ENCODE measurements at places on chromosomes 12 and 14.

DNA sequence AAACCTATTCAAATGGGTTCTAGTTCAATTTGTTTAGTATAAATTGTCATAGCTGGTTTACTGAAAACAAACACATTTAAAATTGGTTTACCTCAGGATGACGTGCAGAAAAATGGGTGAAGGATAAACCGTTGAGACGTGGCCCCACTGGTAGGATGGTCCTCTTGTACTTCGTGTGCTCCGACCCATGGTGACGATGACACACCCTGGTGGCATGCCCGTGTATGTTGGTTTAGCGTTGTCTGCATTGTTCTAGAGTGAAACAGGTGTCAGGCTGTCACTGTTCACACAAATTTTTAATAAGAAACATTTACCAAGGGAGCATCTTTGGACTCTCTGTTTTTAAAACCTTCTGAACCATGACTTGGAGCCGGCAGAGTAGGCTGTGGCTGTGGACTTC, 8.3 kb downstream of the CALM1 start:
- no peak overlapping the region for H3K27ac ChIP-seq
- peaks cover 21% of the 10 kb centered on the region for H3K4me1 ChIP-seq
- H3K4me3 ChIP-seq, result no peak overlapping the region
- no peaks in the 10 kb centered on the region for H3K27me3 ChIP-seq
- DNase-seq, result no peak

GRCh38 chr12:111927346-111927745, 85.3 kb downstream of the MAPKAPK5 start:
- H3K27me3 ChIP-seq, result no peaks in the 10 kb centered on the region
- DNase-seq, result no peak
- no peaks in the 10 kb centered on the region for H3K36me3 ChIP-seq
- H3K27ac ChIP-seq, result no peak overlapping the region

- H3K27me3 ChIP-seq, result no peaks in the 10 kb centered on the region
- no peak overlapping the region for H3K4me3 ChIP-seq
- no peak overlapping the region for H3K27ac ChIP-seq
- peaks cover 16% of the 10 kb centered on the region for H3K4me1 ChIP-seq
- peaks cover 7% of the 10 kb centered on the region for H3K36me3 ChIP-seq
Measured at GRCh38 chr14:74514471-74514941, 20.9 kb downstream of the ISCA2 start.

DNA sequence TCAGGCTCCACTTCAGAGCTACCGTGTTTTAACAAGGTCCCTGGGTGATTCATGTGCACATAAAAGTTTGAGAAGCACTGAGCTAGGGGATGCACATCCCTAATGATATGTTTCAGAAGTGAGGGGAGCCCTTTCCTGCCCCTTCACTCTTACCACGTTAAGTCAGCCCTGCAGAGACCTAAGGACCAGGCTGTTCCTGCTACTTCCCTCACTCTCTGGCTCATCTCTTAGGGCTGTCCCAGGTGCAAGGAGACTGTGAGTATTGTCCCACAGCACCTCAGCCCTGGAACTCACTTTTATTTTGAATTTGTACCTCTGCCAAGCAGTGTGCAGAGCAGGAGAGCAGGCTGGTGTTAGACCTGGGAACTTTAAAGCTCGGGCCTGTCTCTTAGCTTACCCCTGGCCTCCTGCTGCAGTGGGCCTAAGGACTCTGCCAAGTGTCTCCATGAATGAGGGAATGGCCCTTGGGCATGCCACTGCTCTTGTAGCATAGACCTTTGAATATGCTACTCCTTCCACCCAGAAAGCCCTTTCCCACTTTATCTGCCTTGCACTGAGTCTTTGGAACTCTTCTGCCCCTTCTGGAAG, 11.0 kb upstream of the SUSD6 start:
- H3K4me1 ChIP-seq, result no peaks in the 10 kb centered on the region
- H3K36me3 ChIP-seq, result no peaks in the 10 kb centered on the region
- H3K27ac ChIP-seq, result no peak overlapping the region
- no peak for DNase-seq
- H3K4me3 ChIP-seq, result no peak overlapping the region

DNA sequence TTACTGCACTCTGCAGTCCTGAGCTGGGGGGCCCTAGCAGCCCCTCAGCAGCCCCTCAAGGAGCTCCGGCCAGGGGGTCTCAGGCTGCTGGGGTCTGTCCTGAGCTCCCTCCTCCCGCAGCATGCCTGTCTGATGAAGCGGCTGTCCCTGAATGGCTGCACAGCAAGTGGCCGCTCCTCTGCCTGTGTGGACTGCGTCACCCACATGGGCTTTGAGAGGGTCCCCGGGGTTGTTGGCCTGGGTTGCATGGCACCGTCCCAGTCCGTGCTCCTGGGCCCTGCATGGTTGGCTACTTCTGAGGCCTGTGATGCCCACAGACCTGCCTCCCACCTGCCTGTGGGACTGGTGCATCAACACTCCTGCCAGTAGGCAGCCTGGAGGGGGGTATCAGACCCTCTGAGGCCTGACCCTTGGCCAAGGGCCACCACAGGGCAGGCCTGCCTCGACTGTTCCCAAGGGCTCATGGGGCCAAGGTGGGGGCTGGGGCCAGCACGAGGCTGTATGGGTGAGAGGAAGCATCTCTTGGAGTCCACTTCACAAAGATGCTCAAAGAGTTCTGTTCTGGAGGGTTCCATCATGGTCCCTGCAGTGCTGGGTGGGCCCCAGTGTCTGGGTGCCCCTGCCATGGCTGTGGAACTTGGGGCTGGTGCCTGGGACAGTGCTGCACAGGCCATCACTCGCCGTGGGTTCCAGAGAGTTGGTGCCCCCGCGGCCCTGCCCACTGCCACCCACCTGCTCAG, 12.2 kb downstream of the CEP170B start:
- H3K36me3 ChIP-seq, result peaks cover 42% of the 10 kb centered on the region
- no peak overlapping the region for H3K27ac ChIP-seq
- H3K4me3 ChIP-seq, result no peak overlapping the region
- no peak for DNase-seq
- no peaks in the 10 kb centered on the region for H3K27me3 ChIP-seq

DNA sequence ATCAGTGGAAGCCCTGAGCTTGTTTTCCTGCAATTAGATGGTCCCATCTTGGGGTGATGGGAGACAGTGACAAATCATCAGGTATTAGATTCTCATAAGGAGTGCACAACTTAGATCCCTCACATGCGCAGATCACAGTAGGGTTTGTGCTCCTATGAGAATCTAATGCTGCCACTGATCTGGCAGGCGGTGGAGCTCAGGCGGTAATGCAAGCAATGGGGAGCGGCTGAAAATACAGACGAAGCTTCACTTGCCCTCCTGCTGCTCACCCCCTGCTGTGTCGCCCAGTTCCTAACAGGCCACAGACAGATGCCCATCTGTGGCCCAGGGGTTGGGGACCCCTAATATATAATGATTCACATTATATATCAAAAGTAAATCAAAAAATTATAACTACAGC, 258.8 kb upstream of the USP15 start:
- no peak overlapping the region for H3K27ac ChIP-seq
- DNase-seq, result no peak
- H3K4me3 ChIP-seq, result no peak overlapping the region
- no peaks in the 10 kb centered on the region for H3K36me3 ChIP-seq
- no peaks in the 10 kb centered on the region for H3K4me1 ChIP-seq
- no peaks in the 10 kb centered on the region for H3K27me3 ChIP-seq

DNA sequence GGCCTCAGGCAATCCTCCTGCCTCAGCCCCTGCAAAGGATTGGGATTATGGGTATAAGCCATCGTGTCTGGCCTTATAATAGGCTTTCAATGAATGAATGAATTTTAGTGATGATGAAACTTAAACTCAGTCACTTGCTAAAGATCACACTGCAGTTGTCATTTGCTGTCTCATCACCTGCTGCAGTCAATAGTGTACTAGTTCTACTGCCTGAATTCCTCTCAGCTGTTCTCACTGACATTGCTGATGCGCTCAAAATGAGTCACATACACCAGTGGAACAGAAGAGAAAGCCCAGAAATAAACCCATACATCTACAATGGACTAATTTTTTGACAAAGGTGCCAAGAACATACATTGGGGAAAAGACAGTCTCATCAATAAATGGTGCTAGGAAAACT, 5.6 kb upstream of the SYNJ2BP start:
- DNase-seq, result no peak
- no peaks in the 10 kb centered on the region for H3K27me3 ChIP-seq
- H3K4me3 ChIP-seq, result no peak overlapping the region

DNA sequence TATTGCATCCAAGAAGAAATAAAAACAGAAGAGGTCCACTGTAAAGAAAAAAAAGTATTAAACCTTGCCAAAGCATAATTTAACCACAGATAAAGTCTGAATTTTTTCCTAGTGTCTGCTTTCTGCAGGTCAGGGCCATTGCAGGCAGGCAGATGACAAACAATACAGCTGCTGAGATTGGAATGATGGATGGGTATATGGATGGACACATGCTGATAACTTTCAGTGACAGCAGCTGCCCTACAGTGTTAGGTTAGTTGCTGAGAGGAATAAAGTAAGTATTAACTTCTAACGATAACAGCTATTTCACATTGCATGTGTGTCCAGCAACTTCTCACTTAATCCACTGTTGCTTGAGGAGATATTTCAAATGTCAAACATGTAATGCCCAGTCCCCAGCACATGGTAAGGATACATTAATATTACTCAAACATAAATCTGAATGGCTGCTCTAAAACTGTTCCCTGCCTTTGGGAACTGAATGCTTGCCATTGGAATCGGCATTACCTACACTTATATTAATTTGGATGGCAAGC, 515.3 kb downstream of the RMST start:
- no peaks in the 10 kb centered on the region for H3K27me3 ChIP-seq
- H3K27ac ChIP-seq, result no peak overlapping the region
- no peaks in the 10 kb centered on the region for H3K4me1 ChIP-seq
- H3K36me3 ChIP-seq, result no peaks in the 10 kb centered on the region
- H3K4me3 ChIP-seq, result no peak overlapping the region
- no peak for DNase-seq

- H3K4me3 ChIP-seq, result no peak overlapping the region
- H3K27ac ChIP-seq, result no peak overlapping the region
- no peaks in the 10 kb centered on the region for H3K27me3 ChIP-seq
- no peak for DNase-seq
Measured at GRCh38 chr14:39868251-39868650, 436.0 kb upstream of the FBXO33 start.

DNA sequence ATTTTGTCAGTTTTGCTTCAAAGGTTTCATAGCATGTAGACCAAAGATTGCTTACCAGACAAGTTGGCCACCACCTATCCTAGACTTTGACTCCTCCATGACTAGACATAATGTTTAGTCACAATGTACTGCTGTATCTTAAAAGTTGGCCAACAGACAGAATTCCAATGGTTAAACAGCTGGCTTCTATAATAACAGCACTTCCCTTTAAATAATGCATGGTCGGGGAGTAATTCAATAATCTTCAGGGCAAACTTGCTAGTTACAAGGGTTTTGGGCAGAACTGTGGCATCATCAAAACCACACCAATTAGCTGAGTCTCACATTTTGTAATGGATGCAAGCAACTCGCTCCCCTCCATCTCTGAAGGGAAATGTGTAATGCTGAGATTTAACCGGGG, 56.9 kb downstream of the IGF1 start:
- no peak overlapping the region for H3K4me3 ChIP-seq
- no peak overlapping the region for H3K27ac ChIP-seq
- peaks cover 25% of the 10 kb centered on the region for H3K4me1 ChIP-seq
- DNase-seq, result no peak

- H3K36me3 ChIP-seq, result no peaks in the 10 kb centered on the region
- DNase-seq, result no peak
- H3K4me1 ChIP-seq, result peaks cover 22% of the 10 kb centered on the region
Measured at GRCh38 chr12:115323223-115323905, 639.4 kb upstream of the TBX3 start.

DNA sequence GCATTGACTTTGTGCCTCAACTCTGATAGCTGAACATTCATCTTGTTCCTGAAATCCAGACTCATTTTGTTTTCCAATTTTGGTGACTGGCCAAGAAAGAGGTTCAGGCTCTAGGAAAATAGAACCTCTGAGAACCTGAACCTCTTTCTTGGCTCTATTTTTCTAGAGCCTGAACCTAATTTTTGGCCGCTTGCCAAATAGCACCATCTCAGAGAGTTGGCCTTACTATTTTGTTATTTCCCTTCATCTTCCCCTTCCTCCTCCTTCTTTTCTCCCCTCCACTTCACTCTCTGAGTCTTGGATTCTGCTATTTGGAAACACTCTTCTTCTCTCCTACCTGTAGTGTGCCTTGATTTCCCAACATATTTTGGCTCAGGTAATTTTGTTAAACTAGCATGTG, 114.4 kb upstream of the CNTN1 start:
- H3K36me3 ChIP-seq, result no peaks in the 10 kb centered on the region
- no peaks in the 10 kb centered on the region for H3K4me1 ChIP-seq
- no peak overlapping the region for H3K4me3 ChIP-seq
- no peaks in the 10 kb centered on the region for H3K27me3 ChIP-seq
- DNase-seq, result no peak

- no peak overlapping the region for H3K4me3 ChIP-seq
- peaks cover 33% of the 10 kb centered on the region for H3K4me1 ChIP-seq
- no peak overlapping the region for H3K27ac ChIP-seq
- no peak for DNase-seq
Measured at GRCh38 chr12:6463216-6463615, 7.3 kb downstream of the VAMP1 start.

DNA sequence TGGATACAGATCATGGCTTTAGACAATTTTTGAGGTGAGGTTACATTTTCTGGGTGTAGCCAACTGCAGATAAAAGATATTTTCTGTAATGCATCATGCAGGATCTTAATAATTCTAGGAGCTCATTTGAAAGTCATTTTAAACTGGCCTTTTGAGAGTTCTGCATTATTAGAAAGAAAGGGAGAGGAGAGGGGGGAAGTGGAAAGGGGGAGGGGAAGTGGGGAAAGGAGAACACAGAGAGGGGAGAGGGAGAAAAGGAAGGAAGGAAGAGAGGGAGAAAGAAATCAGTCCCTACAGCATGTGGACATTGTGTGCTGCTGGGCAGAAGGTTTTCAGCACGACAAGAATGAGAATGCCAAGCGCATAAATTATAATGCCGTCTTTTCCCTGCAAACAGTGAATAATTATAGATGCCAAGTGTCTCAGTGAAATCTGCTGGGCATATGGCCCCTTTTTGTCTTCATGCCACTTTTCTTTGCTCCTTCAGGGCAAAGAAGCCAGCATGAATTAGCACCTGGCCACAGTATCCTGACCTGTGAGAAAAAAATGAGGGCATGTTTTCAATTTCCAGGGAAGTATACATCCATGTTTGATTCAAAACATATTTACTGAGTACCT, 22.7 kb upstream of the PPP2R5C start:
- peak; percentile 6 for DNase-seq
- H3K27me3 ChIP-seq, result no peaks in the 10 kb centered on the region
- H3K27ac ChIP-seq, result no peak overlapping the region
- no peaks in the 10 kb centered on the region for H3K36me3 ChIP-seq

- H3K4me3 ChIP-seq, result no peak overlapping the region
- no peak overlapping the region for H3K27ac ChIP-seq
- DNase-seq, result no peak
- no peaks in the 10 kb centered on the region for H3K4me1 ChIP-seq
- H3K36me3 ChIP-seq, result no peaks in the 10 kb centered on the region
- no peaks in the 10 kb centered on the region for H3K27me3 ChIP-seq
Measured at GRCh38 chr14:33477797-33478196, 473.1 kb downstream of the EGLN3 start.

- H3K4me3 ChIP-seq, result peak overlapping the region; percentile 87
- DNase-seq, result no peak
- H3K27me3 ChIP-seq, result no peaks in the 10 kb centered on the region
- peaks cover 29% of the 10 kb centered on the region for H3K36me3 ChIP-seq
- peaks cover 21% of the 10 kb centered on the region for H3K4me1 ChIP-seq
- no peak overlapping the region for H3K27ac ChIP-seq
Measured at GRCh38 chr12:57006809-57007475, 596 bp upstream of the ZBTB39 start.

Measured in suprapubic skin (tissue), 4 donors.